ENCODE measurements at places on chromosomes 2 and 18.

- DNase-seq, result no peak
These were observed 589.9 kb downstream of the XIRP2 start for GRCh38 chr2:167478196-167478595.

DNA sequence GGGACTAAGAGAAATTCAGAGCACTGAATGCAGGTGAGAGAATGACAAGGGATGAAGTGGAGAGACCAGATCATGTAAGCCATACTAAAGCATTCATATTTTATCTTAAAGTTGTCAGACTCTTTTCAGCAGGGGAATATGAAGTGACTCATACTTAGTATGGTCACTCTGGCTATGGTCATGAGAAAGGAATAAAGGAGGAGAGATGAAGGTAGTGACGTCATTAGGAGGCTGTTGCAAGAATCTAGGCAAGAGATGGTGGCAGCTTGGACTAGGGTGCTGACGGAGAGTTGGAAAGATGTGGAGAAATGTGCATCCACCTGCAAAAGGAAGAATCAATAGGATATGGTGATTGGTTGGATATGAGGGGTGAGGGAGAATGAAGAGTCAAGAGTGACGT lies 203.2 kb upstream of the ACVR2A start:
- DNase-seq, result no peak

GRCh38 chr2:227513113-227513512 lies 41.2 kb downstream of the AGFG1 start:
- no peak for DNase-seq

DNA sequence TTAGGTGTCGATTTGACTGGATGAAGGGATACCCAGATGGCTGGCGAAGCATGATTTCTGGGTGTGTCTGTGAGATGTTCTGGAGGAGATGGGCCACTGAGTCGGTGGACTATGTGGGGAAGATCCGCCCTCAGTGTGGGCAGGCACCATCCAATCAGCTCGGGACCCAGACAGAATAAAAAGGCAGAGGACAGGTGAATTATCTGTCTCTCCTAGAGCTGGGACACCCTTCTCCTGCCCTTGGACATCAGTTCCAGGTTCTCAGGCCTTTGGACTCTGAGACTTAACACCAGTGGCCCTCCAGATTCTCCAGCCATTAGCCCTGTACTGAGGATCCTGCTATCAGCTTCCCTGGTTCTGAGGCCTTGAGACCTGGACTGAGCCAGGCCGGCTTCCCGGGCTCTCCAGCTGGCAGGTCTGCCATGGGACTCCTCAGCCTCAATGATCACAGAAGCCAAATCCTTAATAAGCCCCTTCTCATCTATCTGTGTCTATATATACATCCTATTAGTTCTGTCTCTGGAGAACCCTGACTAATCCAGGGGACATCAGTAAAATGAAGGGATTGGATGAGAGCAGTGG lies 11.7 kb downstream of the PROC start:
- DNase-seq, result no peak

DNA sequence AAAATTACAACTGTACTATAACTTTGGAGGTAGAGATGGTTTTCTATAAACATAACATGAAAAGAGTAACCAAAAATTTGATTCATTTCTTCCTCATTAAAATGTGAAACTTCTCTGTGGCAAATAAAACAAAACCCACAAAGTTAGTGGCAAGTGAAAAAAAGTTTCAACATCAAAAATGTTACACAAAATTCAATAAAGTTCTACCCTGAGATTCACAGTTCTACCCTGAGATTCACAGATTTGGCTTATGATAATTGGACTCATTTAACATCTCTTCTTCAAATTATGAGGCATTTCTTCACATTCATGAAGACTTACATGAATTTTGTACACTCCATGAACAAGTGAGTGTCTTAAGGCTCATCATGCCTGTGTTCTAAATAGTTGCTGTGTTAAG lies 51.0 kb downstream of the AAK1 start:
- DNase-seq, result no peak

Data from NCI-H510A (cell line).